RPMI8226 (cell line): ENCODE measurements at places on chromosomes 16 and 17.

DNA sequence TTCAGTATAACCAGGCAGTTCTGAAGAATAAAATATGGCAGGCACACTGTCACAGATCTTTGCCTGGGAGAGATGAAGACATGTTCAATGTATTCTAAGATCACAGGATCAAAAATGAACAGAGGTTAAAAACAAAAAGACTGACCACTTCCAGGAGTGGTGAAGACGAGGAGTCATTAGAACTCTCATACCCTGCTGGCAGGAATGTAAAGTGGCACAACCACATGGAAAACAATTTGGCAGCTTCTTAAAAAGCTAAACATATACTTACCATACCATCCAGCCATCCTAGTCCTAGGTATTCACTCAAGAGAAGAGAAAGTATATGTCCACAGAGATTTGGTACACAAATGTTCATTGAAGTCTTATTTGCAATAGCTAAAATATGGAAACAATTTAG is 406.3 kb downstream of the NPIPA8 start:
- DNase-seq = no peak

DNA sequence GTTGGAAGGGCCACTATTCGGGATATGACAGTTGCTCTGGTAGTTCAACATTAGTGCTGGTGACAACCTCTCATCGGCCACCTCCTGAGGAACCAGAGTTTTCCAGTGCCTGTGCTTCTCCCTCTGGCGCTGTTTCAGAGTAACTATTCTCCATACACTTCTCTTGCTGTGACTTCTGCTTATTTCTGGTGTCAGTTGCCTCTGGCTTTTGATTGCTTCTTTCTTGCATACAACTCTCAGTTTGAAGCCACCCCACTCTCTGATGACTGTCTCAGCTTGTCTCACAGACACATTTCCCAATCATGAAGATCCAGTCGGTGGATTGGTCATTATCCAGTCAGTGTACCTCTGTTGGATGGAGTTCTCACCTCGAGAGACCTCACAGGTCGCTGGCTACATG is 3.4 kb upstream of the TM4SF5 start:
- DNase-seq = no peak

DNA sequence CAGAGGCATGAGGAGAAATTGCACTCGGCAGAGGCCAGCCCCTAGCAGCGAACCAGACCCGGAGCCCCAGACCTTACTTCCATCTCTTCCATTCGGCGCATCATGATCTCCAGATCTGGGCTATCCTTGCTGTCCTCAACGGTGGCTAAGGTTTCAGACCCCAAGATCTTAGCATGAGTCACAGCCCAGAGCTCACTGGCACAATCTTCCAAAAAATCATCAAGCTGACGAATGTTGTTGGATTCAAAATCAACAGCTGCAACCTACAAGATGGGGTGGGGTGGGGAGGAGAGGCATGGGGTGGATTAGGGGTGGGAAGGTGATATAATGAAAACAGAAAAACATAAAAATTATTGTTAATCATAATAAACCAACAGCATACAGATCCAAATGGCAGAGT is 39.7 kb upstream of the PITPNM3 start:
- DNase-seq = no peak

DNA sequence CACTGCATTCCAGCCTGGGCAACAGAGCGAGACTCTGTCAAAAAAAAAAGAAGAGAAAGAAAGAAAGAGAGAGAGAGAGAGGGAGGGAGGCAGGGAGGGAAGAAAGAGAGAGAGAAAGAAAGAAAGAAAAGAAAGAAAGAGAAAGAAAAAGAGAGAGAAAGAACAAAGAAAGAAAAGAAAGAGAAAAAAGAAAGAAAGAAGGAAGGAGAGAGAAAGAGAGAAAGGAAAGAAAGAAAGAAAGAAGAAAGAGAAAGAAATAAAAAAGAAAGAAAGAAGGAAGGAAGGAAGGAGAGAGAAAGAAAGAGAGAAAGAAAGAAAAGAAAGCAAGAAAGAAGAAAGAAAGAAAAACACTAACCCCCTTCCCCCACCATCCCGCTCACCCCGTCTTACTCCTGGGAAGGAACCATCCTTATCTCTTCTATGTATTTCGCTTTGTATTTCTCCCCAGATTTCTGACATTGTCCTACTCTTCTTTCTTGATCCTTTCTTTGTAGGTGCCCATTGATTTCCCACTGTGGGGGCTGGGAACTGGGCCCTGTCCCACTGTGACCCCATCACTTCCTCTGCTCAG is 20.9 kb downstream of the ALOX15 start:
- DNase-seq = no peak

- DNase-seq = no peak
Measured at GRCh38 chr17:39205112-39205526, 5.0 kb downstream of the RPL19 start.

- no peak for DNase-seq
Measured at GRCh38 chr17:66990047-66990446, 25.5 kb downstream of the CACNG4 start.
